NCI-H1417 treated with DMSO at 0.1 percent for 48 hours (cell line): ENCODE measurements at places on chromosomes 16 and 17.

GRCh38 chr16:62974424-62974823 lies 938.2 kb upstream of the CDH8 start:
- DNase-seq, result no peak

DNA sequence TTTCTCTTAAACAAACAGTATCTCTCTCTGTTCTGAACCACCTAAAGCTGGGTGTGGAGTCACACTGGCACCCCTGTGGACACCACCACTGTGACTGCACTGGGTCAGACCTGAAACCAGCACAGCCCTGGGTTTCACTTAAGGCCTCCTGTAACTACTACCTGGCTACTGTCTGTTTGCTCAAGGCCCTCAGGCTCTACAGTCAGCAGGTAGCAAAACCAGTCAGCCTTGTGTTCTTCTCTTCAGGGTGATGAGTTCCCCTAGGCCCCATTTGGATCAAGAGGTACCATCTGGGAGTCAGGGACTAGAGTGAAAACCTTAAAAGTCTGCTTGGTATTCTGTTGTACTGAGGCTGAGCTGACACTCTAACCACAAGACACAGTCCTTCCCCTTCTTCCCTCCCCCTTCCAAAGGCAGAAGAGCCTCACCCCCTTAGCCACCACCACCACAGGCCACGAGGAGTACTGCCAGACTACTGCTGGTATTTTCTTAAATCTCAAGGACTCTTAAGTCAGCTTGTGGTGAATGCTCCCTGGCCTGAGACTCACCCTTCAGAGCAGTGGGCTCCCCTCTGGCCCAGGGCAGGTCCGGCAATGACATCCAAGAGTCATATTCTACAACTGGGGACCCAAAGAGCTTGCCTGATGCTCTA lies 153.2 kb upstream of the MON1B start:
- DNase-seq, result no peak

DNA sequence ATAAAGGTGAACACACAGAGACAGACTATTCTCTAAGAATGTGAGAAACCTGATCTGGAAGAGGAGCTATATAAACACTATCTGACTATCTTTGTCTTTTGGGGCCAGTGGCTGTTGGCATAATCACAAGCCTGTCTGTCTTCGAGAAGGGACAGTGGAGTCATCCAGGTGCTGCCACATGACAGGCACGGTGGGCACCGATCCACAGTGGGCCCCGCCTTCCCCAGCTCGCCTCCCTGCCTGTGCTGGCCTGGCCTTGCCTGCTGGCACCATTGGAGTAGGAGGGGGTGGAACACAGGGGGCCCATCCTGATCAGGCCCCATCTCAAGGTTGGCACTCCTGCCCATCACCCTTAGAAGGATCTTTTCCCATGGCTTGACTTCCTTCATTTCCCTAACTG lies 112.8 kb downstream of the CCDC182 start:
- no peak for DNase-seq

GRCh38 chr17:82345151-82345976 lies 11.8 kb upstream of the SECTM1 start:
- DNase-seq, result no peak

DNA sequence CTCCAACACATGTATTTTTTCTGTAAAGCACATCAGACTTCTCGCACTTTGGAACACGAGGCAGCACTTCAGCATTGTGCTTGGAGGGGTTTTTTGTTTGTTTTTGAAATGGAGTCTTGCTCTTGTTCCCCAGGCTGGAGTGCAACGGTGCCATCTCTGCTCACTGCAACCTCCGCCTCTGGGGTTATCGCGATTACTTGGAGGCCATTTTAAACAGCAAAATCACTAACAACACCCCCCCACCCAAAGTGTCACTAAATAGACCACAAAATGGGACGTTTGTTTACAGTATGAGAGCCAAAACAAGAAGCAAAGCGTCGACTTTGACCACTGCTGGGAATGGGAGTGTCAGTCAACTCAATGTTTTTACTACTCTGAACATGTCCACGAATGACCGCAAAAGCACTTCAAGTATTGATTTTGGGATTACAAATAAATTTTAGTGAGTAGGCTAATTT lies 9.0 kb upstream of the C16orf87 start:
- no peak for DNase-seq

DNA sequence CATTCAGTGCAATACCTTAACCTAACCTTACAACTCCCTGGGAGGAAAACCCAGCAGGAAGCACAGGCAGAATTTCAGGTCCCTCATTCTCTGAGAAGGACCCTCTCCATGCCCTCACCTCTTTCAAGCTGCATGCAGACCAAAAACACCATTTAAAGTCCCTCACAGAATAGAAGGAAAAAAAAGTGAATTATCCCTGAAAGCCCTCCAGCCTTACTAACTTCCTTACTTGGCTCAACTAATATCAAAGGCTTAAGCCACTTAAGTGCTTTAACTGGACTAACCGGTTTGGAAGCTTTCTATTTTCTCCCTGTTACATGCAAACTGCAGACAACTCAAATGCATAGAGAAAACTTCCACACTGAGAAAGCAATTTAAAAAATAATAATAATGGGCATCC lies 60.5 kb downstream of the ADAMTS18 start:
- peak; percentile 37 for DNase-seq

GRCh38 chr16:67442581-67443255 lies 11.8 kb downstream of the HSD11B2 start:
- DNase-seq, result no peak

DNA sequence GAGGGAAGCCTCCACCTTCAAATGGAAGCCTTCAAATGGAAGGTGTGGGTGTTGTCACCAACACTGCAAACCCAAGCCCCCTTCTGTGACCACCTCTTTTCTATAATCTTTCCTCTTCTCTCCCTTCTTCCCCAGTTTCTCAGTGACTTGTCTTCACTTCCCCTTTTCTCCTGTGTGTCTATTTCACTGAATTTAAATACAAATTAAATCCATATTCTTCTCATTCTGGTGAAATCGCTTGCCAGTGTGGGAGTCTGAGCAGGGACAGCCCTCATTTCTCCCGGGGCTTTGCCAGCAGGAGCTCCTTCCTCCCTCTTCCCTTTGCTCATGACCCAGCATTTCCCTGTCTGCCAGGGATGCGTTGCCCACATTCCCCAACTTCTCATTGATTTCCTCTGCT lies 6.4 kb upstream of the ITGAX start:
- DNase-seq, result no peak

DNA sequence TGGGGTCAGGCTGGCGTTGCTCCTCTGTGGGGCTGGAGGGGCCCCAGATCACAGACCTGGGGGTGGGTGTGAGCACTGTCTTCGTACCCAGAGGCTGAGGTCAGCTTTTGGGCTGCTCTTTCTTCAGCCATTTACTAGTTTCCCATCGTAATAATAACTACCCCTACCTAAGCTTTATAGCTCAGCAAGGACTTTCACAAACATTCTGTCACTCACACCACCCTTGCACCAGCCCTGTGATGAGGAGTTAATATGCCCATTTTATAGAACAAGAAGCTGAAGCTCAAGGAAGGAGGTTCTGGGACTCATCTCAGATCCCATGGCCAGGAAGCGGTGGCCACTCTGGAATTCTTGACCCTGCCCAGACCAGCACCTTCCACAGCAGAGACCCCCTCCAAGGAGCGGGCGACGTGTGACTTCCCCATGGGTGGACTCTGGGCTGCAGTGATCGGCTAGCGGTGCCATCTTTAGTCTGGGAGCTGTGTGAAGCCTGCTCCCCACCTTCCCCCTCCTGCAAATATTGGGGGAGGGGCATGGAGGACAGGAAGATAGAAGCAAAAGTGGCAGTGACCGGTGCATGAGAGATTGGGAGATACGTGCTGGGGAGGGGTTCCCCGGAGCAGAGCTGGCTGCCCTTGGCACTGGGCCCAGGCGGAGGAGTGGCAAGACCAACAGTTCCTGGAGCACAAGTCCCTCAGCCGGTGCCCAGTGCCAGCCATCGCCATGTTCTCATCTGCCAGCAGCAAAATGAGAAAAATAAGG lies 81.8 kb upstream of the TOB1 start:
- DNase-seq, result no peak

DNA sequence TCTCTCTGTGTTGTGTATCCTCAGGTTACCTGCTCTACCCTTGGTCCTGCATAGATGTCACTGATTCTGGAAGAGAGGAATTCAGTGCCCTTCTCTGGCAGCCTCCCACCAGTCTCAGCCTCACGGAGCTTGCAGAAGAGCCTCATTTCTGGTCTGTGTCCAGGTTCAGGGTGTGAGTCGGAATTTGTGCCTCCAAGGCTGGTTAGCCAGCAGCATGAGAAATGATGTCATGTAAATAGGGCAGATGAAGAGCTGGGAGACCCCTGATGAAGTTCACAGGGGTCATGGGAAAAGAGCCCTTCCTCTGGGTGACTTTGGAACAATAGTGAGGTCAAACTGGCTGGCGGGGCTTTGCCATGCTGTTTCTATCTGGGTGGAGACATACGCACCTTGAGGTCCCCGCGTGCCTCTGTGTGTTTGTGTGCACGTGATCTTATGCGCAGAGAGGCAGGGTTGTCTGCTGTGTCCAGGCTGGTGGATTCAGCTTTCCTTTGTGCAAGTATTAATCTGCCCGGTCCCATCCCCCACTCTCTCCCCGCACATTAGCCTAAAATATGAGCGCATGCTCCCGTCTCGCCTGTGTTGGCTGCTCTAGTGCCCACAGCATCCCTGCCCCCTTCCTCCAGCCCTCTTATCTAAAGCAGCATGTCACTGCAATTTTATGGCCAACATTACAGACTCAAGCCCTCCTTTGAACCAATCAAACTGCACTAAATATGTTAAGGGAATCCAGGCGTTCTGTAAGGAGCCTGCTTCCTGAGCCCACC lies 256.3 kb upstream of the ZFHX3 start:
- DNase-seq, result no peak

DNA sequence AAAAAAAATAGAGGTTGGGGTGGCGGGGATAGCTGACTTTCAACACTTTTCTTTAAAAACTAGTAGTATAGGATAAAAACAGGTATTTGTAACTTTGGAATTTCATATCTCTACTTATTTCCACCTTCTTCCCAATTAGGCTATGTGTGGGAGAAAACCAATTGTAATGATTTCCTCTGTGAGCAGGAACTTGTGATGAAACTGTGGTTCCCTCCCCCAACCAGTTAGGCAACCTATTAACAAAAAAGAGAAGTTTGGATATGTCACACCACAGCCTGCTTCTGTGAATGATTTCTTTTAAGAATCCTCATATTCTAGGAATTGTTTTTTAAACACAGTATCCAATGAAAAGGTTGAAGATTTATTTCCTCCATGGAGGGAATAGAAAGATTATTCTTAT lies 1.9 kb downstream of the IGSF6 start:
- no peak for DNase-seq

- DNase-seq, result no peak
These were observed 7.0 kb downstream of the IRX6 start for GRCh38 chr16:55330781-55331647.

GRCh38 chr17:59141860-59142259 lies 13.1 kb downstream of the SKA2 start:
- no peak for DNase-seq

GRCh38 chr17:7001318-7001961 lies 5.6 kb downstream of the ALOX12 start:
- no peak for DNase-seq

GRCh38 chr17:71519285-71519684 lies 601.5 kb upstream of the SOX9 start:
- DNase-seq, result no peak

- no peak for DNase-seq
These were observed 21.1 kb downstream of the TANC2 start for GRCh38 chr17:62987136-62987535.

- DNase-seq, result no peak
These were observed 13.3 kb downstream of the WIPI1 start for GRCh38 chr17:68443972-68444464.

DNA sequence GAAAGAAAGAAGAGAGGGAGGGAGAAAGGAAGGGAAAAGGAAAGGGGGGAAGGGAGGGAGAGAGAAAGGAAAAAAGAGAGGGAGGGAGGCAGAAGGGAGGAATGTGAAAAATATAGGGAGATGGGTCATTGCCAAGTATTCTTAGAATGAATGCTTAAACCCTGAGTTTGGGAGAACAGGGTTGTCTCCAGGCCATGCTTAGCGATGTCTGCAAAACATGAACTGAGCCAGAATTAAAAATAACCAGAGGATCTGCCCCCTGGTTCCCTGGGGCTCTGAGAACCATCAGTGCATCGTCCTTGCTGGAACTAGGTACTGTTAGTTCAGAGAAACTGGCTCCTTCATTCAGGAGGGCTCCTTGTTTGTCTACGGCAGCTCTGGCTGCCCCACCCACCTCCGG lies 170.4 kb downstream of the IRX5 start:
- no peak for DNase-seq

DNA sequence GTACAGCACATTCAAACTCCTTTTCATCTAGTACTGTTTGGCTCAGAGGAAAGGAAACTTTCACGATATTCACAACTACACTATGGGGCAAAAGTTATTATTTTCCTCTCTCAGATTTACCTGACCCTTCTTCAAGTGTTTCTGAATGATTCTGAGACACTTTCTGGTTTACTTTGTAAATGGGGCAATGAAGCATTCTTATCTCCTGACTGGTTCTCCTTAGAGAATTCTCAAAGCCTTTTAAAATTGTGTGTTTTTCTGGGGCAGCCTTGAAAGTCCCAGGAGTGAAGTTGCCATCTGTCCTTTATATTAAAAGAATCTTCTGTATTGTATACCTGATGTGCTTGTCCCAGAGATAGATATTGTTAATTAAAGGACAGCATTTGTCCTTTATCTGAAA lies 264.9 kb downstream of the FTO start:
- no peak for DNase-seq

- no peak for DNase-seq
These were observed 91.6 kb downstream of the OR1D5 start for GRCh38 chr17:2971851-2972250.

DNA sequence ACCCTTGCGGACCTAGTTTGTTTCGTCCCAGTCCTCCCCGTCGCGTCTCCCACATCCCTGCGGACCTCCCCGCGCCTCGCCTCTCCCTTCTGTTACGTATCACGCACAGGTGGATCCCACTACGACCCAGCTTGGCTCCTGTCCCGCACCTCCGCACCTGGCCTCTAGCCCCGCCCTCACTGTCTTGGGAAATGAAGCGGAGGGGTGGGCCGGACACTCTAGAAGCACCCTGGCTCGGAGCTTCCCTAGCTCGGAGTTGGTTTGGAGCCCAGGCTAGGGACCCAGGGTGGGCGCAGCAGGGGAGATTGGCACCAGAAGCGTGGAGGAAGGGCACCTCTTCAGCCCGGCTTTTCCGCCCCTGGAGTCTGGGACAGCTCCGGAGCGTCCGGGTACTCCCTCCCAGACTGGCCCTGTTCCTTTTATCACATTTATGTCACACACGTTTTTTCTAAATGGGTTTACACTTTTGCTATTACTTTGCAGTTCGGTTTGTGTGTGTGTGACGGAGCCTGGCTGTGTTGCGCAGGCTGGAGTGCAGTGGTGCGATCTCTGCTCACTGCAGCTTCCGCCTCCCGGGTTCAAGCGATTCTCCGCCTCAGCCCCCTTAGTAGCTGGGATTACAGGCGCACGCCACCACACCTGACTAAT lies 1.4 kb upstream of the CEMP1 start:
- peak; percentile 1 for DNase-seq

DNA sequence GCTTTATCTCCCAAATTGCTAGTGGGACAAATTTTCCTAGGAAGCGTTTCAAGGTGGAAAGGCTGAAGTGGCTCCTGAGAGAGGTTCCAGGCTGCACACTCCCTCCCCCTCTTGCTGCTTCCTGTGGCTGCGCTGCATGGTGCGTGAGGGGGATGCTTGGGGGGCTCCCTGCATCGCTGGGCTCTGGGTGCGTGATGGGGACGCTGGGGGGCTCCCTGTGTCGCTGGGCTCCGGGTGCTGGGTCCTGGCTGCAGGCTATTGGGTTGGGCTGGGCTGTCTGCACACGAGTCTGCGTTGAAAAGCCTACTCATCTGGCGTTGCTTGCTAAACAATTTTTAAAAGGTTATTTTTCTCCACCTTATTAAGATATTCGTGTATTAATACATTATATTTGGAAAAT lies 30.1 kb downstream of the NDEL1 start:
- no peak for DNase-seq

- DNase-seq, result no peak
These were observed 27.0 kb downstream of the CCR7 start for GRCh38 chr17:40538019-40538935.
